ENCODE measurements at places on chromosomes 4 and X. TPM values are rescaled to one million over a fixed set of nuclear protein-coding genes. Genes with fewer than 3 reads are reported as not detected.

ESX1 gene
- not detected for total RNA-seq

ADH1B gene
- total RNA-seq: 1,563 TPM

PPA2 gene
- 78.4 TPM for total RNA-seq

ADH7 gene
- not detected for total RNA-seq

RNF128 gene
- total RNA-seq: not detected

HAND2 gene
- total RNA-seq: 25.7 TPM

DNA sequence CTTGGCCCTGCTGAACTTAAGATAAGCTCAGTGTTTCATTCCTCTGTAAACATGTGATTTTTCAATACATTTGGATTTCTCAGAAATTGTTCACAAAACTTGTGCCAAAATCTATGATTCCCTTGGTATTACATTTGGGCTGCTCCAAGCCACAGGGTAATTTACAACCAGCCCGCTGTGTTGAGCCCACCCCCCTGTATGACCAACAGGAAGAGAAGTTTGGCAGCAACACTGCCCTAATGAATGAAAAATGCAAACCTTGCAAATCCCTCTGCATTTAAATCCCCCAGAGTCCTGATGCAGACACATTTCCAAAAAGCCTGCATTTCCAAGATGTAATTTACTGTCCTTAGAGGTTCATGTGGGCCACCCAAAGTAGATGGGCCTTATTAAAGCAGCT, 34.1 kb upstream of the GAB1 start:
- DNase-seq: no peak

DNA sequence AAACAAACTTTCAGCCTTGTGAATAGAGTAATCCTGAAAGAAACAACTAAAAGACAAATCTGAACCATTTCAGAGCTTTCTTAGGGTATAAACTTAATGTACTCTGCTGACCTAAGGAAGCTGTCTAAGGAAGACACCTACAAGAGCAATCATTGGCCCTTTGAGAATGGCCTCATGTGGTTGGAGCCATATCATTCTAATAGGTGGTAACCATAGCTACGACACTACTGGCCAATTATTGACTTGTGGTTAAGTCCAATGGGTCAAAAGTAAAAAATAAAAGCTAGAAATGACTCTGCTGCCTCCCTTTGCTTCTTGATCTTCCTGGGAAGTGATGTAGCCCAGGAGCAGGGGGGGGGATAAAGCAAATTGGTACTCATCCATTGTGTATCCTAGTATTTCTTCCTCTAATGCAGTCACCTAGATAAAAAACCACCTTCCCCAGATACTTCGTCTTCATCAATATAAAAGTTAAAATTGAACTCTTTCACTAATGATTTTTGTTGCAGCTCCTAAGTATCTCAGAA, 547.0 kb downstream of the ARAP2 start:
- no peak for DNase-seq

DNA sequence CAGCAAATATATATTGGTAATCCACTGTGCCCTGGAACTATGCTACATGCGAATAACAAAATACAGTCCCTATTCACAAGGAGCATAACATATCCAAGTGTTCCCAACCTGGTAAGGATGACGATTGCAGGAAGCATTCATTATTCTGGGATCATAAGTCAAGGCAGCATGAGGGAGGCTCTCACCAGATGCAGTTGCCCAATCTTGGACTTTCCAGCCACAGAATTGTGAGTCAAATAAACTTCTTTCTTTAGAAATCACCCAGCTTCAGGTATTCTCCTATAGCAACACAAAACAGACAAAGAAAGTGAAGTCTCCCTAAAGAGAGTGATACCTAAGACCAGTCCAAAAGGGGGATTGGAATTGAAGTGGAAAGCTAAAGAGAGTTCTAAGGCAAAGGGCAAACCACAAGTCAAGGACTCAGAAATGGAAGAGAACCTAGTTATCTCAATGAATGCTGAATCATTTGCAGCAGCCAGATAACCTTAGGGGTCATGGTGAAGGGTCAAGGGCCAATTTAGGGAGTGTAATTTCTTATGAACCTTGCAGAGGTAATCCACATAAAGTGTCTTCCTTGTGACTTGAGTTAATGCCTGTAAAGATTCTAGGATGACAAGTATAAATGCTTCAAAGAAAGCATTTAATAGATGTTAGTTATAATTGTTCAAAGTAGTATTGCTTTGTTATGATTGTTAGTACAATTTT, 103.1 kb upstream of the PCDH7 start:
- DNase-seq: no peak

- no peak for DNase-seq
Measured at GRCh38 chrX:155259752-155260151, 4.5 kb downstream of the RAB39B start.

DNA sequence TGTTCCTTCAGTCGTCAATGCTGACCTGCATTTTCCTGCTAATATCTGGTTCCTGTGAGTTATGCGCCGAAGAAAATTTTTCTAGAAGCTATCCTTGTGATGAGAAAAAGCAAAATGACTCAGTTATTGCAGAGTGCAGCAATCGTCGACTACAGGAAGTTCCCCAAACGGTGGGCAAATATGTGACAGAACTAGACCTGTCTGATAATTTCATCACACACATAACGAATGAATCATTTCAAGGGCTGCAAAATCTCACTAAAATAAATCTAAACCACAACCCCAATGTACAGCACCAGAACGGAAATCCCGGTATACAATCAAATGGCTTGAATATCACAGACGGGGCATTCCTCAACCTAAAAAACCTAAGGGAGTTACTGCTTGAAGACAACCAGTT, 12.6 kb downstream of the TLR8 start:
- DNase-seq: no peak

- DNase-seq: no peak
Measured at GRCh38 chrX:137654481-137654880, 88.6 kb downstream of the ZIC3 start.

DNA sequence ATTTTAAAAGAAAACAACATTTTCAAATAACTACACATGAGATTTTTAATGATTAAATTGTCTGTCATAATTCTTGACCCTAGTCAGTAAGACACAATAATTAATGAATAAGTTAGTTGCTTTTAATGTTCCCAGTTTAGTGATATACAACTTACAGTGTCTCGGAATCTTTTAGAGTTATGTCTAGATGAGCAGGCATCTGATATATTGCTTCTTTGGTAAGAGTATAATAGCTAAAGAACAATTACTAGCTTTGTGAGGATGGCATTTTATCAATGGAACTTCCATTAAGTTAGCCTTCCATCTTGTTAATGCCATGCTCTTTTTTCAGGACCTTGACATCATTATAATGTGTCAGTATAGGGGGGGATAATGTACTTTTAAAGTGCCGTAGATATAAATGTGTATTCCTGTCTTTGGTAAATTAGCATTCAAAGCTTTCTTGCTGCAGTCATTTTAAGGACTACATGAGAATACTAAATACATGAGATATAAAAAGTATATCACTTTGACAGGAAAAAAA, 425.1 kb downstream of the PDHA2 start:
- no peak for DNase-seq

DNA sequence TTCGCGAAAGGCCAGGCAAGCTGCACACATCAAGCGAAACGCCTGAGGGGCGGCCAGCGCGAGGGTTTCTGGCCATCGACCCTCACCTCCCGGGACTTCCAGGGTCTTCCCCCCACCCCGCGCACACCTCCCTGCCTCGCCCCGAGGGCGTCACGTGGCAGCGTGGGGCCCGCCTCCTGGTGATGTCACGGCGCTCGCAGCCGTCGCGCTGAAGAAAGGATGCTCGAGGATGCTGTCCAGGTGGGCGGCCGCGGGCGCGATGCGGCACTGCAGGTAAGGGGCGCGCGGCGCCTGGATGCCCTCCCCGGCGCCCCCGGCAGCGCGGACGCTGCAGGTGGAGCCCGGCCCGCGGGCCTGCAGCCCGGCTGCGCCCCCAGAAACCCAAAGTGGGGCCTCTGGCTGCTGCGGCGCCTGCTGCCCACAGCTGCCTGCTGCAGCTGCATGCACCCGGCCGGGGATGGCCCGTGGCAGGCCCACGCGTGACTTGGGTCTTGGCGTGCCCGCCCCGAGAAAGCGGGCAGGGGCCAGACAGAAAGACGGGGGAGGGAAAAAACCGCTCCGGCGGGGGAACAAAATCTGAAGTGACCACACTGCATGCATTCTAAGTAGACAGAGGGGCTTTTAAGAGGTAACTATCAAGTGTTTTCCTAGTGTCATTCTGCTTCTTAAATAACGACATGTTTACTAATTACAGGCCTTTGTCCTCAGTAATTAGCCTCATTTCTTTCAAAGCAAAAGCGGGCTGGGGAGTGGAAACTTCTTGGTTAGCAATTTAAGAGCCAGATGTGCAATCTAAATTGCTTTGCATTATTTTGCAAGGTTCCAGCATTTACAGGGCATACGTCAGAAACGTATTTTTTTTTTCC, 1.7 kb downstream of the CLCN4 start:
- DNase-seq: no peak

DNA sequence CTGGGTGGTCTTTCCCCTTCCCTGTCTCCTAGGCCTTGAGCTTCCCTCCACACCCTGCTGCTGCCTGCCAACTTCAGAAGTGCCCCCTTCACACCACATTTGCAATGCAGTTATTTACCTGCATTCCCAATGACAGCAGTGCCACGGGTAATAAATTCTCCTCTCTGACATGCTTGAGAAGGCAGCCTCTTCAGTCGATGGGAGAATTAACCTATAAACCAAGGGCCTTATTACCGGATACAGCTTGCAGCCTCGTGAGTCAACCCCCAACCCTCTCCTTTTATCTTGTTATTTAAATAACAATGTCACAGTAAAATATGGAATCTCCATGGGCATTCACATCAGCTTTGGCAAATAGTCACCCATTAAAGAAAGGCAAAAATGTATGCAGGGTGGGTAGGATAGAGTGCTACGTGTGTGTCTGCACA, 34.7 kb upstream of the LGI2 start:
- DNase-seq: no peak

- no peak for DNase-seq
Measured at GRCh38 chrX:49901048-49901447, 21.3 kb upstream of the CLCN5 start.

GRCh38 chrX:109855501-109855900, 122.4 kb upstream of the ACSL4 start:
- no peak for DNase-seq

GRCh38 chrX:150361777-150362351, 1.3 kb upstream of the MAMLD1 start:
- DNase-seq: no peak

- DNase-seq: no peak
Measured at GRCh38 chrX:102720237-102721168, at the start of gene GPRASP3. Gene GPRASP3, plus strand, starts transcription at chrX:102720743. Its CDS starts 28,253 bp downstream, at chrX:102748996.

- no peak for DNase-seq
Measured at GRCh38 chr4:5750946-5751665, 40.1 kb downstream of the EVC start.

DNA sequence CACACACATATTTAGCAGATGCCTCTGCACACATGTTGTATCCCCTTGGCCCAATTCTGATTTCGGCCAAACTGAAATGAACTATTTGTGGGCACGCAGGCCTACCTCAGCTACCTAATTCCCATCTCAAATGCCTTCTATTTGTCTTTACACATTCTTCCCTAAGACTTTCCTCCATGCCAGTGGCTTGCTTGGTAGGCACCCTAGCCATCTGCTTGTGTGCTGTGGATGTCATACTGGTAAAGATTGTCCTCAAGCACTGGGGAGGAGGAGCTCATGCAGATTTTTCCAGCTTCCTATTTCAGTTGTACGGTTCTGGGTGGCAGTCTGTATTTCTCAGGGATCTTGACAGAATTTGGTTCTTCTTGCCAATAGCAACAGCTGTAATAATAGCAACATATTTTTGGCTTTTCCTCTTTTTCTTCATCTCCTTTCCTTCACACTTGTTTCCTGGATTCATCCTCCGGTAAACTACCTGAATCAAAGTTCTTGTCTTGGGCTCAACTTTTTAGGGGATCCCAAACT, 514.3 kb downstream of the ADGRL3 start:
- no peak for DNase-seq
